Stimulated activated CD4-positive, alpha-beta T cell treated with anti-CD3 and anti-CD28 coated beads, Interleukin-15, amount 100 ng/mL, for 48 hours (primary cell): ENCODE measurements at places on chromosomes 1 and 21.

DNA sequence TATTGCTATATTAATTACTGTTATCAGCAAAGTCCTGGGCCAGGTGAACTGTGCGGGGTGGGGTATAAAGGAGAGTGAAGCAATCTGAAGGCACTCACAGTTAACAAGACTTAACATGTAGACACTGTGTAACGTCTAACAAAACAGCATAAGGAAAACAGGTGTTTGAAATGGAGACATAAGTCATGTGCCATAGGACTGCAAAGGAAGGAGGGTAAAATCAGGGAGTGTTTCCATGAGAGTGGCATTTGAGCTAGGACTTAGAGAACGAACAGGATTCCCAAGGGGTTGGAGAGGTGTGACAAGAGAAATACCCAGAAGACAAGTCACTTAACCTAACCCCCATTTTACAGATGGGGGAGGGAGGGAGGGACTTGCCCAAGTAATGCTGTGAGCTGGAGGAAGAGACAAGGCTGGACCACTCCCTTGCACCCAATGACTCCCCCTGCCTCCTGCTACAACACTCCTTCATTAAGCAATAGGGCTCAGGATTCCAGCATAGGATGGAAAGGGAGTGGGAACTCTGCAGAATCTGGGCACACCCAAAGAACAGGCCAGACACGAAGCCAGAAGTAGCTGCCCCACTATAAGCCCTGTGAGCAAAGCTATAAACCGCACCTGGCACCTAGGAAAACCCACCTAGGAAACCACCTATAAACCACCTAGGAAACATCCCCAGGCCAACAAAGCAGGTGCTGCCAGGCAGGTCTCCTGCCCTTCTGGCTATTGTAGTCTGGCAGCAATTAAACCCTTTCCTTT is 6.6 kb downstream of the PEF1 start:
- no peak for DNase-seq

GRCh38 chr1:81228926-81229325 is 571.8 kb upstream of the ADGRL2 start:
- DNase-seq = no peak

DNA sequence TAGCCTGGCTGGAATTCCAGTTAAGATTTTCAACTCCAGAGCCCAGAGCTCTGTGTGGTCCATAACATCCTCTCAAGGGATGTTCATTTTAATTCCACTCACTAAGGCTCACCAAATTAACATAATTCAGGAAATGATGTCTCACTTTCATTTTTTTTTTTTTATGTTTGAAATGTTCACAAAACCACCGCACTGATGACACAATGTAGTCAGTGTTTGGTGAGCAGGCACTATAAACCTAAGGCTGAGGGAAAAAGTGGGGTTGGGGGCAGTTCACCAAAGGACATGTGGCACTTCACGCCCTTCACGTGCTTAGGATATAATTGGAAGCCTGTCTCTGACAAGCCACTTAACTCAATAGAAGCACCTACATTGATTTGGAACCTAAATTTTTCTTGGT is 177.3 kb upstream of the CAMK1G start:
- no peak for DNase-seq

- DNase-seq = no peak
Measured at GRCh38 chr1:117682372-117682771, 76.5 kb downstream of the TENT5C start.

DNA sequence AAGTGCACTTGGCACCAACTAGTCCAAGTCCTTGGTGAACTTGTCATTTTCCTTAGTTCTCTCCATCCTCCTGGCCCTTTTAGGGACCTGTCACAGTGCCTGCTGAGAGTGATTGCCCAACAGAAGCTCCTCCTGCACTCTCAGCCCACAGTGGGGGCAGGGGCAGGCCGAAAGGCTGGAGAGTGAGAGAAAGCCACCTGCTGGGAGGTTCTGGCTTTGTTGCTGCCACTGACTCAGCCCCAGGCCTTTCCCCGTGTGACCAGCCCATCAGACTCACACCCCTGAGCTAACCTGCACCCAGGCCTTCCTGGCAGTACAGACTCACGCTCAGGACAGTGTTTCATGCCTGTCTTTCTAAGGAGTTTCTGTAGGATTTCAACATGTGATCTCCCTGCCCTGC is 17.1 kb upstream of the PROK1 start:
- DNase-seq = no peak

- no peak for DNase-seq
Measured at GRCh38 chr1:182978151-182978853, 25.3 kb upstream of the SHCBP1L start.

- no peak for DNase-seq
Measured at GRCh38 chr1:63877021-63877767, 103.4 kb downstream of the ROR1 start.

DNA sequence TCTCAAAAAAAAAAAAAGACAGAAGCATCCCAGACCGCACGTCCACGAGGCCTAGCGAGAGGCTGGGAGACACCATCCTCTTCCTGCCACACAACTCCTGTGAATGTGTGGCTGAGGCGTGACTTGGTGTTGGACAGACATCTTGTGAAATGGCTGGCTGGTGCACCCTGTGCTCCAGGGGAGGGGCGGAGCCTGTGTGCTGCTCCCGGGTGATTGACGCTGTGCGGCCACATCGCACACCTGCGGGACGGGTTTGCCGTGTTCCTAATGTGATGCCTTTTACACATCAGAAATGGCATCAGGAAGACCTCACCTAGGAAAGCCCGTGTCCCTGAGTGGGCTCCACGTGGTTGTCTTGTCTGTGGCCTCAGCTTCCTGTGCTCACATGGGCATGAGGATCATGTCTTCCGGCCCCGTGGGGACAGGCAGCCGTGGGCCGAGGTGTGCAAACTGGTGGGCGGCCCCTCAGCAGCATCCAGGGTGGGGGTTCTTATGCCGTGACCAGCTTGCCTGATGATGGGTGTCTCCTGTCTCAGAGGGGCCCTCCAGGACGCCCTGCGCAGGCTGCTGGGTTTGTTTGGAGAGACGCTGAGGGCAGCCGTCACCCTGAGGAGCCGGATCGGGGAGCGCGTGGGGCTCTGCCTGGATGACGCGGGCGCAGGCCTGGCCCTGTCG is 64.4 kb downstream of the PCNT start:
- no peak for DNase-seq

GRCh38 chr1:38527373-38527966 is 332.1 kb downstream of the RRAGC start:
- DNase-seq = peak; percentile 45

GRCh38 chr1:66364578-66365391 is 169.2 kb upstream of the SGIP1 start:
- DNase-seq = no peak

- DNase-seq = no peak
Measured at GRCh38 chr21:39108291-39109162, 74.7 kb downstream of the PSMG1 start.

- no peak for DNase-seq
Measured at GRCh38 chr1:15116966-15117365, 36.6 kb upstream of the TMEM51 start.

DNA sequence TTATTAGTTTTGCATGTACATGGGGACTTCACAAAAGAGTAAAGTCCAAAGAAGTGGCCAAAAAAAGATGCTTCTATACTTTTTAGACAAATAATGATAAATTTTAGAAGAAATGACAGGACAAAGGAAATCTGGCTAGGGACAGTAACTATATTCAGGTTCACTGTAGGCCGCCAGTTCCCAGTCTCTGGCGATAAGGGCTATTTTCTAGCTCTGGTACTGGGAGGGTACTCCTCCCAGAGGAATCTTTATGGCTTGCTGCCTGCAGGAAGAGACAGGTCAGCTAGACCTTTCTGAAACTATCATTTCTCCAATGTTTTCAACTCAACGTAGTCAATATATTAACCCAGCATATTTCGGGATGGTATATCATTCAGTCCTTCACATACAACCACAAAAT is 37.5 kb upstream of the RGS2 start:
- DNase-seq = no peak

- DNase-seq = peak; percentile 44
Measured at GRCh38 chr1:23177438-23178380, 9.1 kb upstream of the LUZP1 start.

DNA sequence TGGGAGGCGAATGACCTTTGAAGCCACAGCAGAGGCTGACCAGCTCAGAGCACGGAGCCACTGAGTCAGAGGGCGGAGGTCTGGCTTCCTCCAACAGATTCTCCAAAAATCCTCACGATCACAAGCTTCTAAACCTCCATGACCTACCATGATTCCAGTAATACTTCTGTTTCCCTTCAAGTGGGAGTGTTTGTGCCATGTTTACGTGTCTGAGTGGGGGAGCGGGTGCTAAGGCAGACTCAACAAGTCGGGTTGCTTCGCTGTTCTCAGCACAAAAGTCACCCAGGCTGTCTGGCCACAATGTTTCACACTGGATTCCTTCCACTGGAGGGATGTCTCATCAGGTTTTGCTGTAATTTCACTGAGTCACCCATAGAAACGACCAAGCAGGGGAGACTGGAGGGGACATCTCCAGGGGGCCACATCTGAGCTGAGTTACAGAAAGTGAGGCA is 86.2 kb downstream of the SLC66A1 start:
- DNase-seq = peak; percentile 42

- no peak for DNase-seq
Measured at GRCh38 chr1:74395571-74395970, 116.8 kb downstream of the LRRC53 start.
